ENCODE measurements at places on chromosomes 13 and 19. TPM values are rescaled to one million over a fixed set of nuclear protein-coding genes. Genes with fewer than 3 reads are reported as not detected.

GRCh38 chr13:103731959-103732358 is 665.7 kb upstream of the SLC10A2 start:
- H3K27ac ChIP-seq = no peak overlapping the region
- H3K27me3 ChIP-seq = no peaks in the 10 kb centered on the region
- no peaks in the 10 kb centered on the region for H3K4me1 ChIP-seq
- H3K36me3 ChIP-seq = no peaks in the 10 kb centered on the region
- no peak for DNase-seq

DNA sequence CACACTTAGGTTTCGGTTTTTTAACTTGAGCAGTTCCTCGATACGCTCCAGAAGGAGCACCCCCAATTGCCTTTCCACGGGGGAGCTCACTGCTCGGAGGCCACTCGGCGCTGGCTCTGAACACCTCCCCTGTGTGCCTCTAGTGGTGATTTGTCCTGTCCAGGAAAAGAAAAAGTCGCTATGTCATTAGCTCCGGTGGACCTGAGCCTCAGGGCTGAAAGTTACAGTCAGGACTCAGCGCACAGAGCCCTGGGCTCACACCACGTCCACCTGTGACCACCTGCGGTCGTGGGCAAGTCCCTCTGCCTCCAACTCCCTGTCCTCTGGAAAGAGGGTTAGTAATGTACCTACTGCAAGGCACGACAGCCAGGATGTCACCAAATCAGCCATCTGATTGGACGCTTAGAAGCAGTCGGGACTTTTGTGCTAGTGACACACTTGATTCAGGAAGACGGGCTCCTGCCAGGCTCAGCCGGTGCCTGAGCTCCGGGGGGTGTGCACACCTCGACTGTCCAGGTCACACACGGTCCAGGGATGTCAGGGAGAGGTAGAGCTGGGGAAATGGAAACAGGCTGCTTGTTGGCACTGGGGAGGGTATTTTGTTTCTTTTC is 3.9 kb upstream of the TMPRSS9 start:
- DNase-seq = no peak
- no peaks in the 10 kb centered on the region for H3K4me1 ChIP-seq
- H3K27me3 ChIP-seq = peaks cover 31% of the 10 kb centered on the region
- H3K4me3 ChIP-seq = no peak overlapping the region

- no peaks in the 10 kb centered on the region for H3K36me3 ChIP-seq
- H3K27me3 ChIP-seq = no peaks in the 10 kb centered on the region
- peaks cover 49% of the 10 kb centered on the region for H3K4me1 ChIP-seq
- H3K4me3 ChIP-seq = no peak overlapping the region
These were observed 1.2 kb upstream of the KATNAL1 start for GRCh38 chr13:30308548-30308947.

ALOX5AP gene
- polyA plus RNA-seq = 30.2 TPM

- H3K4me1 ChIP-seq = no peaks in the 10 kb centered on the region
- no peak overlapping the region for H3K27ac ChIP-seq
- H3K27me3 ChIP-seq = no peaks in the 10 kb centered on the region
- H3K36me3 ChIP-seq = peaks cover 94% of the 10 kb centered on the region
- no peak overlapping the region for H3K4me3 ChIP-seq
These were observed 38.9 kb downstream of the PARP4 start for GRCh38 chr13:24473686-24474085.

PDE4C gene
- not detected for polyA plus RNA-seq

DNA sequence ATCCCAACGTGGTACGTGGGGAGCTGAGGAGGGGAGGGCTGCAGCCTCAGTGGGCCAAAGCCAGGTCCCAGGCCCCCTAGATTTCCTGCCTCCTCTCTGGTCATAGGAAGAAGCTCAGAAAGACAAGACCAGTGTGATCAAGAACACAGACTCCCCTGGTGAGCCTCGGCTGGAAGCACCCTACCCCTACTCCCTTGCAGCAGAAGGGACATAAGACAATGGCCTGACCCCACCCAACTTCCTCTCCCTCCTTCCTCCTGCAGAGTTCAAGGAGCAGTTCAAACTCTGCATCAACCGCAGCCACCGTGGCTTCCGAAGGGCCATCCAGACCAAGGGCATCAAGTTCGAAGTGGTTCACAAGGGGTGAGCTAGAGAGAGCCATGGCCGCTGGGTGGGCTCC is 11.5 kb downstream of the PODNL1 start:
- H3K4me3 ChIP-seq = no peak overlapping the region
- H3K27me3 ChIP-seq = no peaks in the 10 kb centered on the region
- H3K27ac ChIP-seq = no peak overlapping the region
- no peaks in the 10 kb centered on the region for H3K4me1 ChIP-seq
- H3K36me3 ChIP-seq = peaks cover 90% of the 10 kb centered on the region

DNA sequence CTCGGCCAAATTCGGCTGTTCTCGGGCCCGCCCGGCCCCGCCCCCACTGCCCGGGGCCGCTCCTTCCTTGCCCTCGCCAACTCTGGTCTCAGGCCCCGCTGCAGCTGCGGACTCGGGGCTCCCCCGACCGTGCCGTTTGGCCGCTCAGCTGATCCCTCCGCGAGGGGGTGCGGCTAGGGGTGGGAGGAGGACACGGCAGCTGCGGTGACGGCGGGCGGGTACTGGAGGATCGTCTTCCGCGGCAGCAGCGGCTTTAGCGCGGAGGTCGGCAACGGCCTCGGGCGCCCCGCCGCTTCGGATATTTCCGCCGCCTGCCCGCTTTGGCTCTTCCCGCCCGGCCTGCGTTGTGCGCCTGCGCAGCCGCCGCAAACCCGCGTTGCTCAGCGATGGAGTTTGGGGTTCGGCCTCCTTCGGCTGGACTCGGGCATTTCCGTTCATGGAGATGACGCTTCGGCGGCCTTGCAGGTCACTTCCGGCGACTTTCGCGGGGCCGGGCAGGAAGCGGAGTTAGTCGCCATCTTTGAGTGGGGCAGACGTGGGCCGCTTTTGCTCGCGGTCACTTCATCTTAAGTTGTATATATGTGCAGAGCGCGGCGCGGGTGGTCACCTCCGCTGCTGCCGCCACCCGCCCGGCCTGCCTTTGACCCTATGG is 338 bp upstream of the UBE2M start:
- peak overlapping the region; percentile 100 for H3K27ac ChIP-seq
- peaks cover 20% of the 10 kb centered on the region for H3K27me3 ChIP-seq
- H3K36me3 ChIP-seq = peaks cover 15% of the 10 kb centered on the region
- peaks cover 64% of the 10 kb centered on the region for H3K4me1 ChIP-seq

SULT2B1 gene
- polyA plus RNA-seq = 46.8 TPM

- H3K4me3 ChIP-seq = no peak overlapping the region
- no peak overlapping the region for H3K27ac ChIP-seq
- no peaks in the 10 kb centered on the region for H3K4me1 ChIP-seq
- H3K36me3 ChIP-seq = no peaks in the 10 kb centered on the region
- H3K27me3 ChIP-seq = no peaks in the 10 kb centered on the region
These were observed 3.5 kb upstream of the LILRB4 start for GRCh38 chr19:54659300-54659699.

Data from stomach (tissue), 19 donors.